ENCODE measurements at places on chromosomes 11 and 22.
A peak's percentile ranks its signal among the peaks of the same experiment; 100 is the strongest.

DNA sequence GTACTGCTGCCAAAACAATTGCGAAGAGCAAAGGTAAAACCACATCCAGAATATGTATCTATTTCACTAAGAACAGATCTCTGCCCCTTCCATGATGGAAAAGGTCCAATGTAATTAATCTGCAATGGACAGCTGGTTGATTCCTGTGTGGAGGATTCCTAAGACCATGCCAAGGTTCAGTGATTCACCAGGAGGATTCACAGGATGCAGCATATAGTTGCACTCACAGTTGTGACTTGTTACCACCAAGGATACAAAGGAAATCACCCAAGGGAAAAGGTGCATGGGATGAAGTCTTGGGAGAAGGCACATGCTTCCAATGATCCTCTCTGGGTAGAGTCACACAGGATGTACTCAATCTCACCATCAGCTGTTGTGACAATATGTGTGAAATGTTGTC lies 35.1 kb upstream of the CUL5 start:
- DNase-seq = no peak

DNA sequence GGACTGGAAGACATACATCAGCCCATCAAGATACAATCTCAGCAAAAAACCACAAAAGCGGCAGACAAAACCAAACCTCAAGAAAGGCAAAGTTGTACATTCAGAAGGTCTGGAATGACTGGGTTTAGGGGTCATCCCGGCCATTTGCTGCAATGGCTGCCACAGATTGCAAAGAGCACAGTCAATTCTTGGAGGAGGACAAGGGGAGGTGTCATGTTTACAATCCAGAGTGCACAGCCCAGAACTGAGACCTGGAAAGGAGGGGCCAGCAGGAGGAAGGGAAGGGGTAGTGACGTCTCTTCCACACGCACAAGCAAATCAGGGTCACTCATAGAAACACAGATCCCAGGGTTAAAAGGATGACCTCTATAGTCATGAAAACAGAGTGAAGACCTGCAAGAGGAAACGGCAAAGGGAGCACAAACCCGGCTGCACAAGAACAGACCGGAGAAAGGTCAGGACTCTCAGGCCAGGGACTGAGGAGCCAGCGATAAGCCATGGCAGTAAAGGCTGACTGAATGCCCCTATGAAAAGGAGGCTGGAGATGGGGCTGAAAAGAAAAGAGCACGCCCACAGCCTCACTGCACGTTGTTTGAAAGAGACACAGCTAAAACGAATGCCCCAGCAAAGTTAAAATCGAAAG lies 18.2 kb upstream of the MUC5AC start:
- DNase-seq = no peak

DNA sequence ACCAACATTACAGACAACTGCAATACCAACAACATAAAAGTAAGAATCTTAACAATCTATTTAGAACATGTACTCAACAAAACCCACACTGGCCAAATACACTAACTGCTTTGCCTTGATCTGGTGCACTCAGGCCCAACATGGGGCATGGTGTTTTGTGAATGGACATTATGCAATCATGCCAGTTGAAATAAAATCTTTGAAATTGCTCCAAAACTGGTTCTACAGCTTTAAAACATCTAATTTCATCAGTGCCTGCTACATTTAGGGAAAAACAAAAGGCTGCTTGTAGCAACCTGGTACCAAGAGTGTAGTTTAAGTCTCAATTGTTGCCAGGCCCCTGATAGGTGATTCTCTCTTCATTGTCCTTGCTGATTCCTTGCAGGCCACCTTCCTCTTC lies 3.3 kb upstream of the CTR9 start:
- no peak for DNase-seq

GRCh38 chr11:63553759-63554158 lies 9.4 kb downstream of the PLAAT2 start:
- DNase-seq = no peak

- DNase-seq = no peak
Observed at GRCh38 chr11:112797648-112798293, 163.4 kb upstream of the NCAM1 start.

- DNase-seq = no peak
Observed at GRCh38 chr22:35664955-35665587, 16.8 kb downstream of the APOL6 start.

DNA sequence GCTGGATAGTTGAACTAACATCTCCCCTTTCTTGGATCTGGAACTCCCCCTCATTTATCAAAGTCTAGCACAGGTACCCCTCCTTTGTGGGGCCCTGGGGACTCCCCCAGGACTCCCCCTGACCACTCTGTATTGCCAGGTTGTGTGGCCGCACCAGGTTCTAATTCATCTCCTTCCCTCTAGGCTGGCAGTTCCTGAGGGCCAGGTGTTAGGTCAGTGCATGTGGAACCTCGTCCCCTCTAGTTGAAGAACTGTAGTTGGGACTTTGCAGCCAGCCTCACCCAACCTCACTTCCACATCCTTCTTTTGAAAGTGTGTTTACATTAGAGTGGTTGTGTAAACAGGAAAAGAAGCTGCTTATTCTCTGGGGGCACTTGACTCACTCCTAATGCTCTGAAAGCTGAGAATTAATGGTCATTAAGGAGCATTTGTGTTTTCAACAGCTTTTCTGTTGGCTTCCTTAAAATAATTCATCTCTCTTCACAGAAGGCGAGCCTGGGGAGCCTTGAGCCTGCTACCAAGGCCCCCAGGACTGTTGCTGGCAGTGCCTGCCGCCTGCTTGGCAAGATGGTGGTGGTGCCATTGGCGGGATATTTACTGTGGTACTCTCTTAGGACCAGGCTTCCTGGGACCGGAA lies 11.8 kb downstream of the UPB1 start:
- no peak for DNase-seq

DNA sequence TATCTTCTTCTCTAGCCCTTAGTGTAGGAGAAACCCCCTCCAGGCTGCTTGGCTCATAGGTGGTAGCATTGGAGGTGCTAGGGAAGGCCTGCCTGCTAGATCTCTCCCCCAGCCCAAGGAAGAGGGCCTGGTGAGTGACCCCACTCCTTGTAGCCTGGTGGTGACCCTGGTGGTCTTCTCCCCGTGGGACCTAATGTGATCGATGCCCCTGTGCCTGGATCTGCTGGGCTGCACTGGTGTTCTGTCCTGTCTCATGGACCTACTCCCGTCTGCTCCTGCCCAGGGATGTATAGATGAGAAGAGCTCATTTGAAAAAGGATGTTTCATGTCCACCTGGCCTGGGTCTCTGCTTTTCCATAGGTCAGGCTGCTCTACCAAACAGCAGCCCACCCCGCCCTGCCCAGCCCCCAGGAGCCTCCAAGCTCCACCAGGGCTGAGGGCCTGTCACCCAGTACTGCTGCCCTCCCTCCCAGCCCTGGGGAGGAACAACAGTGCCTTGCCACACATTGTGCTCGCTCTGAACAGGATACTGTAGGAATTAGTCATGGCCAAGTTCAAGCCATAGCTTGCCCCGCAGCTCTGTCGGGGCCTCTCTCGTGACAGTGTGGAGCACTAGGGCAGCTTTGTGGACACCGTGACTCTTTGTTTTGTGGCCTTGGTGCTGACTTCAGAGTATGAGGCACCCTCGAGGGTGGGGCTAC lies 19.7 kb downstream of the SLC37A2 start:
- DNase-seq = no peak

- DNase-seq = no peak
Observed at GRCh38 chr11:112366777-112367176, 106.1 kb upstream of the PLET1 start.

DNA sequence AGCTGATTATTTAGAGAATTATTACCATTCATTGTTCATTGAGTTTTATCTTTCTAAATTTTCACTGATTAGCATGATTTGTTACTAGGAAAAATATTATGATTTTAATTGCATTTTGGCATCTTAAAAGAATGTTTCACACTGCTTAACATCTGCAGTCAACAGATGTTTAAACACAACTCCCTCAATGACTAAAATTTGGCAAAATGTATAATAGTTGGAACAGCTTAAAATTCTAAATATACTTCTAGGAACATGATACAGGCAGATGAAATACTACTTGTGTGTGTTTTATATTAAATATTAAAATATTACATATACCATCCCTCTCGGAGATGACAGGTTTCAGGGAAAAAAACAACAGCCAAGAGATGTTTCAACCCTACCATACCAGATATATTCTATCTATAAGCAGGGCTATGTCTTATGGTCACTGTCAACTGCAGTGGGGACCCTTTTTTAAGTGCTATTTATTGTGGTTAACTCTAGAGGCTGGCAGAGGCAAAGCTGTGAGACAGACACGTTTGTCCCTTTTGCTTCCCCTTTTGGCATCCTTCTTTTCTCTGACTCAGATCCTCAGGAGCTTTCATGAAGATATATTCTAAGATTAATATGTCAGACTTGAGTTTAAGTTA lies 81.9 kb downstream of the BDNF start:
- DNase-seq = no peak

DNA sequence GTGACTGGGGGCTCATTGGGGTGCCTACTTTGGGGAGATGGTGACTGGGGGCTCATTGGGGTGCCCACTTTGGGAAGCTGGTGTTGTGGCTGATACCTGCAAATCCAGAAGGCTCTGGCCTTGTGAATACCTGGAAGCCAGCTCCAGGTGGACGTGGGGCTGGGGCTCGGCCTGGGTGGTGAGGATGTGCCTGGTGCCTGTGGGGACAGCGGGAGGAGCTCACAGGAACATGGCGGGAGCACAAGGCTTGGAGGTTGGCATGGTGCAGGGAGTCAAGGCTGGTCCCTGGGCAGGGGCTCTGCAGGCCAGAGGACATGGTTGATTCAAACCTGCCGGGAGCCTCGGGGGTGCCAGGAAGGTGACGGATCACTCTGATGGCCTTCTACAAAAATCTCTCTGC lies 1165.7 kb downstream of the BRD1 start:
- no peak for DNase-seq

GRCh38 chr11:12008790-12009616 lies 577 bp upstream of the DKK3 start:
- no peak for DNase-seq

GRCh38 chr11:72257570-72257969 lies 13.6 kb upstream of the PHOX2A start:
- no peak for DNase-seq

- no peak for DNase-seq
Observed at GRCh38 chr11:83012168-83013067, 59.3 kb downstream of the RAB30 start.

DNA sequence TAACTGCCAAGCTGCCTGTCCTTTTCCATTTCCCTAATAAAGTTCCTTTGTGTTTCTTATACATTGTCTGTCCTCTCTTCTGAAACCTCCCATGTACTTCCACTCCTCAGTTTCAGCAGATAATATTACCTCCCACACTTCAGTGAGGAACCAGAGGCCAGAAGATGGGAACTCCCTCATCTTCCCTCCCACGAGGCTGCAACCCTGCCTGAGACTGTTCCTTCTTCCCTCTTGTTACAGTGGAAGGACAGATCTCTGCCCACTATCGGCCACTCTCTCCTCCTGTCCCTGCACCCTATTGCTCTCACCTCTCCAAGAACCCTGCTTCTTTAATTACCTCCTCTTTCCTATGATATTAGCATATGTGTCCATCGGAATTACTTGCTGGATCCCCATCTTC lies 38.1 kb upstream of the SWAP70 start:
- DNase-seq = no peak

- no peak for DNase-seq
Observed at GRCh38 chr11:105862736-105863367, 159.2 kb downstream of the MSANTD4 start.

- no peak for DNase-seq
Observed at GRCh38 chr11:64694026-64694755, 28.8 kb downstream of the NRXN2 start.

- DNase-seq = no peak
Observed at GRCh38 chr11:69078930-69079605, 30.3 kb downstream of the TPCN2 start.

- DNase-seq = no peak
Observed at GRCh38 chr11:131481971-131482370, 111.6 kb downstream of the NTM start.

- DNase-seq = no peak
Observed at GRCh38 chr11:27196203-27196897, 155.7 kb downstream of the BBOX1 start.

GRCh38 chr22:43346521-43346929 lies 3.4 kb upstream of the SCUBE1 start:
- DNase-seq = peak; percentile 23

- DNase-seq = no peak
Observed at GRCh38 chr22:39731881-39732555, 161.5 kb downstream of the CACNA1I start.

- DNase-seq = no peak
Observed at GRCh38 chr11:60954421-60954820, 2.4 kb upstream of the SLC15A3 start.

GRCh38 chr22:39988386-39989114 lies 6.2 kb upstream of the FAM83F start:
- no peak for DNase-seq

DNA sequence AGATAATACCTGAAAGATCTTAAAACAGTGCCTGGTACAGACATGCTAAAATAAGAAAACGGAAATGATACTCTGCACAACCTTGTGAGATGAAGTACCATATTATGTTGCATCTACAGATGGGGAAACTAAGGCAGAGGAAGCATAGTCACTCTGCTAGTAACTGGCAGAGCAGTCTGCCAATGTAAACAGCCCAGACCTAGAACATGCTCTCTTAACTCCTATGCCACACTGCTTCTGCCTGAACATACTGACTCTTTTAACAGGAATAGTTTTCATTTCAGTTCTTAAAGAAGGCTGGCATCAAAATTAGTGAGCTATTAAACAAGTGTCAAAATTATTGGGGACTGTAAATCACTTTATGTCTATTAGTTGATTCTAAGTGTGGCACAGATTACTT lies 99.9 kb downstream of the CD44 start:
- DNase-seq = no peak

DNA sequence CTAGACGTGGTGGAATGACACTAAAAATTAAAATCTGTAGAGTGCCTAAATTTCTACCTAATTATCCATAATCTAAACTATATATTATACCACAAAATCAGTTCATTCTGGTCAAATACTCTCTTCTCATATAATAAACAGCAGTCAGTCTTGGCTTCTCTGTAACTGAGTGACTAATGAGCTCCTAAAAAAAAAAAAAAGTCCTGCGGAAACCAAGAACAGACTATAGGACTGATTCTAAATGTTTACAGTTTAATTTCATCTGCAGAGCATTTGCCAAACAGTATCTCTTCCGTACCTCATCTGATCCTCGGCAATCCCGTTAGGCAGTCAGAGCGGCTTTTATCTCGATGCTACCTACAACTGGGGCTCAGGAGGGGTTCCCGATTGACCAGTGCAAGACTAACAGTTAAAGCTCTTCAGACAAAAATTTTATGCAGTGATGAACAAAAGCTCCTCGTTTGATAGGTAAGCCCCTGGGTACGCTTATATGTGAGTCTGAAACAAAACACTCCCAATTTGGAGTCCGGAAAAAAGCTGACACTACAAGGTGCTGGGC lies 686 bp downstream of the KIF18A start:
- no peak for DNase-seq

Measured in stimulated activated CD4-positive, alpha-beta T cell treated with anti-CD3 and anti-CD28 coated beads, Interleukin-1b, Interleukin-23, amount 100 ng/mL, for 1 hour (primary cell).